IPS-NIHi11 (cell line): ENCODE measurements at places on chromosomes 2 and 18.

- no peak for DNase-seq
These were observed 229.2 kb downstream of the HDAC4 start for GRCh38 chr2:239171643-239172042.

- DNase-seq: no peak
These were observed 160.2 kb upstream of the CCDC150 start for GRCh38 chr2:196479350-196479749.

DNA sequence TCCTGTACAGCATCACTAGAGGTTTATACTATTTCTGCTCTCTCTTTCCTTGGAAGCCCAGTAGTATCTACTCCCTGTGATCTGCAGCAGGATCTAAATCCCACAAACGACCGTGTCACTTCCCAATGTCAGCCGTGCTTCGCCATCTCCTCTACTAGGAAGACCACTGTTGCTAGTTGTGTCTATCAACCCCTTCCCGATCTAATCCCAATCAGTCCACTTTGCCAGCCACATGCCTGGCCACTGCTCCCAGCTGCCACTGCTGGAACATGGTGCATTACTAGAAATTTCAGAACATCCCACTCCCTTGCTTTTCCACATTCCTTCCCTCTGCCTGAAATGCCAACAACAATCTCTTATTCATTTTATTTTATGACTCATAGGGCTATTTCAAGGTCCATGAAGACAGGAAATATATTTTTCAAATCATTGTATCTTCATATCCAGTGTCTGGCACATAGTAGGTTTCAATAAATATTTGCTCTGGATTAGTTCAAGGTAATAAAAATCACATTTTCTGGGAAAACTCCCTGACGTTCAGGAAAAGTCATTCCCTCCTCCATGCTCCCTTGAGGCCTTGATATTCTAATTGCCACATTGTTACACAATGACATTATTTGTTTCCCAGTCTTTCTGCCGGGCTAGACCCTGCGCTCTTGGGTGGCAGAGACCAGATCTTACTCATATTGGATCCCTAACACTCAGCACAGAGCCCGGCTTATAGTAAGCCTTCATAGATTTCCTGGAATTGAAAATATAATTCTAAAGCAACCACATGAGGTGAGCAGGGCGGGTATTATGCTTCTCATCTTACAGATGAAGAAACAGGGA, 2.1 kb upstream of the TRIB2 start:
- DNase-seq: no peak

DNA sequence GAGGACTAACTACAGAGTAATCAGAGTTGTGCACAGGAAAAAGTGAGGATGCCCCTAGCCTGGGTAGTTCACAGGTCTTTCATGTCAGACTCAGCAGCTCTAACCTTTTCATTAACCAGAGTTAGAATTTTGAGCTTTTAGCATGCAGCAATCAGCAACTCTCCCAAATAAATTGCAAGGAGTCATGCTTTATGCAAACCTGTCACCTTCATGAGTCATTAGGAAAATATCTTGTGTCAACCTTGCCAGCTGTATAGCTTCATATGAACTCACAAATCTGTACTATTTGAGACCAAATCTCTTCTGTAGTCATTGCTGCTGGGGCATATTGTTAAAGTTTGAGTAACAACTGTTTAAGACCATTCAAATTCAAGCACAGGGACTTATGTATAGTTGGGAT, 382.3 kb upstream of the NT5C1B start:
- DNase-seq: no peak
